Fibroblast of lung (primary cell): ENCODE measurements at places on chromosomes 3 and 15. TPM values are rescaled to one million over a fixed set of nuclear protein-coding genes. Genes with fewer than 3 reads are reported as not detected.
A peak's percentile ranks its signal among the peaks of the same experiment; 100 is the strongest.

DNA sequence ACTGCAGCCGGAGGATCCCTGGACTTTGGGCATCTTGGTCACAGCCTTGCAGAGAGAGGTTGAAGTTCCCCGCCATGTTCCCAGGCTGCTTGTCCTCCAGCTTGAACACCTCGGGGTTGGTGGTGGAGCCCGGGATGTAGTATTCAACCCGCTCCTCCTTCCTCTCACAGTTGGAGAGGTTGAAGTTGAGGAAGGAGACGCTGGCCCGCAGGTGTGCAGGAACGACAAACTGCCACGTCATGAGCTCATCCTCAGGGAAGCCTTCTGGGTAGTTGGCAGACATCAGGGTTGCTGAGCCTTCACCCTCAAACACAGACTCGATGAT, 35.7 kb downstream of the CDCP1 start:
- DNase-seq: no peak

TMEM266 gene
- total RNA-seq: 0.26 and 0.33 TPM in 2 replicates

GRCh38 chr15:69557020-69557706, 104.5 kb downstream of the RPLP1 start:
- DNase-seq: peak; percentile 94

CFAP91 gene
- 0.17 and 0.77 TPM in 2 replicates for total RNA-seq

DTX3L gene
- 24.4 and 31.9 TPM in 2 replicates for total RNA-seq

DNA sequence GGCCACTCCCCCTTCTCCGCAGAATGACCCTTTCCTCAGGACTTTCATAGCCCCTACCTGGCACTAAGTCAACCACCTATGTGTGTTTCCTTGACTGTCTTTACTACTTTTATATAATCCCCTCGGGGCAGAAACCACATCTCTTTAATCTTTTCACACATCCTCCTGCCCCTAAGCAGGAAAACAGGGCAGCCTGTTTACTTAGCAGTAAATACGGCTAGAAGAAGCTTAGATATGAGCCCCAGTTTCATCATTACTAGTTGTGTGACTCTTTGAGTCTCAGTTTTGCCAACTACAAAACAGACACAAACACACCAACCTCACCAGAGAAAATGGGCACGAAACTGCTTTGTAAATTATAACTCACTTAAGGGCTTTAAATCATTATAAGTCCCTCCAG, 98.3 kb downstream of the CYP19A1 start:
- DNase-seq: no peak

NPAP1 gene
- not detected in 2 replicates for total RNA-seq

STRIT1 gene
- not detected in 2 replicates for total RNA-seq

GRCh38 chr3:169603661-169604060, 59.9 kb downstream of the MECOM start:
- peak; percentile 21 for DNase-seq

- DNase-seq: peak; percentile 26
These were observed 45.1 kb downstream of the SNAPC5 start for GRCh38 chr15:66452420-66452819.

DNA sequence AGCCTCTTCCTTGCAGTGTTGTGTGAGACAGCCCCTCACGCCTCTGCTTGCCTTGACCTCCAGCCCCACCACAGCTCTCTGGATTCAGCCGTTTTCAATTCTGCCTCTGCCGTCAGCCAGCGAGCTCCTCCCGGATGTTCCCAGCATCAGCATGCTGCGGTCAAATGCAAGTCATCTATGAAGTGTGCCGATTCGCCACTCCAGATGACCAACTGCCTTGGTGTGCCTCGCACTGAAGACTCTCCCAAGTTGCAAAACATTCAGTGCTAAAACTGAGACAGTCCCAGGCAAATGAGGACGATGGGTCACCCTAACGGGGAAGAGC, 30.6 kb upstream of the RASA2 start:
- no peak for DNase-seq
